ENCODE measurements at places on chromosomes 12 and 14. TPM values are rescaled to one million over a fixed set of nuclear protein-coding genes. Genes with fewer than 3 reads are reported as not detected.

Gene CCDC184
- 0.38 TPM for total RNA-seq

DNA sequence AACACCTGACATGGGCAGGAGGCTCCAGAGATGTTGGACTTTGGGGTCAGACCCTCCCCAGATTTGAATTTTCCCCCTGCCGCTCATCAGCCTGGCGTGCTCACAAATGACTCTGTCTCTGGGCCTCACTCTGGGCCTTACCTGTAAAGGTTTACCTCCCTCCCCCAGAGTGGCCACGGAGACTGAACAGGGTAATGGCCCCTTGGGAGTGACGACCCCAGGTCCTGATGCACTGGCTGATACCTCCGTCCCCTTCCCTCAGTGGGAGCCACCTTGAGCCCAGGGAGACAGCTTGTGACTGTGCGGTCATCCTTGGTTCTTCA, 7.0 kb downstream of the SLC25A29 start:
- H3K4me3 ChIP-seq, result no peak overlapping the region
- no peak for DNase-seq
- no peaks in the 10 kb centered on the region for H3K36me3 ChIP-seq
- peak overlapping the region; percentile 41 for H3K27ac ChIP-seq
- no peaks in the 10 kb centered on the region for H3K27me3 ChIP-seq

DNA sequence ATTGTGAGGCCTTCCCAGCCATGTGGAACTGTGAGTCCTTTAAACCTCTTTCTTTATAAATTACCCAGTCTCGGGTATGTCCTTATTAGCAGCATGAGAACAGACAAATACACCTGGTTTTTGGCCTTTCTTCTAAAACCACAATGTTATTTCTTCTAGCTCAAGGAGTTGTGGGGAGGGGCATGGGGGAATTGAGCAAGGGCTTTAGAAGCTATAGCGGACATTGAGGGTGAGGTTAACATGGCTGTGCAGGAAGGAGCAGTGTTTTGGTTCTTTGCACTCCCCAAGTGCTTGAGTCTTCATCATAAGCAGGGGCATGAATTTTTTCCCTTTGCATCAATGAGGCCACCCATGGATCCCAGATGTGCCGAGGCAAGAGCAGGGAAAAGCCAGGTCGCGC, 86.8 kb downstream of the SPRING1 start:
- H3K36me3 ChIP-seq, result no peaks in the 10 kb centered on the region
- no peak overlapping the region for H3K27ac ChIP-seq

DNA sequence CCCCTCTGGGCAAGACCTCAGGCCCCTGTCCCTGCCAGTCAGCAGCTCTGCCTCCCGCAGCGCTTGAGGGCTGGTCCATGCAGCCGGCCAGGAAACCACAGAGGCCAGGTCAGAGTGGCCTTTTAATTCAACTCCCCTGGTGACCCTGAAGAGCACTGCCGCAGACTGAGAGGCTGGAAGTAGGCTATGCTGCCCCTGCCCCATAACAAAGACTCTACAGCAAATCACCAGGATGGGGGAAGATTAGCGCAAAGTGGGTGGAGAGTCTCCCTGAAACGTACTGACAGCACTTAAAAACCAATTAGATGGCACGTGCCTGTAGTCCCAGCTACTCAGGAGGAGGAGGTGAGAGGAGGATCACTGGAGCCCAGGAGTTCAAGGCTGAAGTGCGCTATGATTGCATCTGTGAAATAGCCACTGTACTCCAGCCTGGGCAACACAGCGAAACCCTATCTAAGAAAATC, 70.5 kb downstream of the ITPK1 start:
- H3K4me3 ChIP-seq, result no peak overlapping the region
- H3K36me3 ChIP-seq, result no peaks in the 10 kb centered on the region
- no peak overlapping the region for H3K27ac ChIP-seq
- peaks cover 23% of the 10 kb centered on the region for H3K4me1 ChIP-seq
- no peak for DNase-seq

Data from activated CD4-positive, alpha-beta T cell treated with anti-CD3 and anti-CD28 coated beads, Interleukin-2, amount 10 ng/mL, durations not matched to agents 24 days and 14 days (primary cell).